Activated T-helper 1 cell treated with anti-CD3 and anti-CD28 coated beads, Interleukin-2, amount 50 U/mL, for 16 hours (primary cell): ENCODE measurements at places on chromosomes 7 and 10.
A peak's percentile ranks its signal among the peaks of the same experiment; 100 is the strongest.

DNA sequence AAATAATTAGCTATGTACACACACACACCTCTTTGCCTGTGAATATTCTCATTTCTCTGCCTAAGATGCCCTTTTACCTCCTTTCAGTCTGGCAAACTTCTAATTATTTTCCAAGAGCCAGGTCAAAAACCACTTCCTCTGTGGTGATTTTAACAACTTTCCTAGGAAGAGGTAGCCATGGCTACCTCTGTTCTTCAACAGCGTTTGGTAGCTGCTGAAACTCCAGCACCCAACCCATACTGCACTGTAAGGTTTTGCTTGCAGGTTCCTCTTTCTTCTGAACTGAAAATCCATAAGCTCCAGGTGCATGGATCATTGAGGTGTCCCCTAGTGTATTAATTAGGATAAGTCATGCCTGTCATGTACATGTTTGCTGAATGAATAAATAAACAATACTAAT is 25.6 kb downstream of the NRCAM start:
- DNase-seq, result no peak

DNA sequence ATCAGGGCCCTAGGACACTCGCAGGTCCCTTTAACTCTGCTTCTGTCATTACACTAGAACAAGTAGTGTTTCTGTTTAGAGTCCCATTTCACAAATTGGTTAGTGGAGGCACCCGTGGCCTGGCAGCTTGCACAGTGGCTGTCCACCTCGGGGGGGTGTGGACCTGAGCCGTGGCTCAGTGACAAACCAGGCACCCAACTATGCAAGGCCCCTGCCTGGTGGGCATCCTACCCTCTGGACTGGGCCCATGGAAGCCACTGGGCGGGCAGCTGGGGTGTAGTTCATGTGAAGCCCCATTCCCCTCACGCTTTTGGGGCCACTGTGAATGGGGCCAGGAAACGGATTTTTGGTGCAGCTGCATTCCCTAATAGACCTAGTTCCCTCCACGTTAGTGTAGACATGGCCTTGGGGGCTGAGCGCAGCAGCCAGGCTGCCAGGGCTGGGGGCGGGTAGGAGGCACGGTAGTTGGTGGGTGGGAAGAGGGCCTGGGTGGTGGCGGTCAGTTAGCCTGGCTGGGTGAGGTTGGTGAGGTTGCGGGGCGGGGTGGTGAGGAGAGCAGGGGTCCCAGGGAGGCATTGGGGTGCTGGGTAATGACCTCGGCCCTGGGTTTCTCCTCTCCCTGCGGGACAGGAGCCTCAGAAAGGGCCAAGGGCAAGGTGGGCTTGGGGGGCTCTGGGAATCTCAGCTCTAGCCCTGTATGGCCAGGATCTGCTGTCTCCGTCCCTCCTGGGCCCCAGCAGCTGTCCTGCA is 18.7 kb downstream of the ZNF316 start:
- DNase-seq, result no peak

DNA sequence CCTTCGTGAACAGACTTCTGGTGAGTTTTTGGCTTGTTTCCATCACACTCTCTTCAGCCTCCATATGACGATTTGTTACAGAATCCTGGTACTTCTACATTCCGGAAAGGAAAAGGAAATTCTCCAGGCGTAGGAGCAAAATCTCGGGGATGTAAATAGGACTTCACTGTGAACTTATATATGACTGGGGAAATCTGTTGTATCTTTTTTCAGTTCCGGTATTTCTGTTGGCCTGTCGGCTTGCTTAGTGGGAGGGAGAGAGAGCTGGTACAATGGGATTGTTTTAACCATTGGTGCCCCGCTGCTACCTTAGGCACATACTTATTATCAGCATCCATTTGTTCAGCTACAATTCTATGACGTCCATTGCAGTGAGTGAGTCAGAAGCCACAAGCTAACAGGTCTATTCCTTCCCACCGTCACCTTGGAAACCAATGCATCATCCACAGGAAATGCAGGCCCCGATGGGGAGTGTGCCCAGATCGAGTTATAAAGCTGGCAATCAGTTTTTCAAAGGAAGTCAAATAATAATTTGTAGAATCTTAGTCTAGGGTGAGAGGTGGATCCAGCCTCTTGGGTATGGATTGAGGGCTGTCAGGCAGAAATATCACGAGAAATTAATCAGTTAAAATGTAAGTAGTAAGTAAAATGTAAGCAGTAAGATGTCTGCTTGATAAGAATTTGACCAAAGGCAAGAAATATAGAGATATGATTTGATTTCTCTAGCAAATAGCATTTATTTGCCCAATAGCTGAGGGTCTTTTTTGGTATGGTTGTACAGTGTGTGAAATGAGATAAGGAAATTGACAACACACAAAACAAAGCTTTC is 92.0 kb upstream of the MKLN1 start:
- peak; percentile 63 for DNase-seq

GRCh38 chr10:92213049-92213448 is 77.8 kb downstream of the CPEB3 start:
- DNase-seq, result no peak

GRCh38 chr10:11131112-11131639 is 113.5 kb downstream of the CELF2 start:
- no peak for DNase-seq

DNA sequence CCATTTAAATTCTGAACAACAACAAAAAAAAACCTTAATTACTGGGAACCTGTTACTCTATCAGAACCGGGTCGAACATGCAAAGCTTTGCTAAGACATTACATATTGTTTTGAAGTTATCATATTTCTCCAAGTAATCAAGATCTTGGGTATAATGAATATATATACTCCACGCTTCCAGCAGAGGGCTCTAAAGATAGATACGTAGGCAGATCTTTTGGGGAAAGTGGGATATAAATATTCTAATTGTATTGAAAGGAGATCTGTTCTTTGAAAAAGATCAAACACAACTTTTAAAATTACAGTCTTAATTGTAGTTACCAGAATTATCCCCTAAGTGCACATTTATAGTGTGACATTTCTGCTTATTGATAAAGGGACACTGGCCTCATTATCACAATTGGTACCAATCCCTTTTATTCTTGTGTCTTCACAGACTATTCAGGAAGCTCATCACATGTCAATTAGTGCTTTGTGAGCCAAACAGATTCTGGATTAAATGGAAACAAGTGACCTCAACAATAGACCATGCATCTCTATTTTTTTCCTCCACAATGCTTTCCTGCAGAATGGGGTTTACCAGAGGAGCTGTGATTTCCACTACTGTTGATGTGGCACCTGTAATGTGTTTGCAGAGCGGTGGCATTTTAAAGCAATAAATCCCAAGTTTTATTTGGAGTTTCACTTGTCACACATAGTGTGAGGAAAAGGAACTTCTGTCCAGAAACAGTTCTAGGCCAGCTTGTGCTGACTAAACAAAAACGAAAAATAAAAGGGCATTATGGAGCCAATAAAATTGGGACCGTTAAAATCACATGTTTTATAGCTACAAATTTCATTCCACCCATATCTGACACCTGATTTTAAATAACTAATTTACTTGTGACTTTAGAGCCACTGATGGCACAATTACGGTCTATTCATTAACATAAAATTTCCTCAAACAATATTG is 122.4 kb downstream of the CTTNBP2 start:
- DNase-seq, result no peak

GRCh38 chr10:6065406-6065805 is 3.2 kb upstream of the IL2RA start:
- DNase-seq, result no peak

- no peak for DNase-seq
Observed at GRCh38 chr10:30737931-30738391, 108.4 kb upstream of the LYZL2 start.

DNA sequence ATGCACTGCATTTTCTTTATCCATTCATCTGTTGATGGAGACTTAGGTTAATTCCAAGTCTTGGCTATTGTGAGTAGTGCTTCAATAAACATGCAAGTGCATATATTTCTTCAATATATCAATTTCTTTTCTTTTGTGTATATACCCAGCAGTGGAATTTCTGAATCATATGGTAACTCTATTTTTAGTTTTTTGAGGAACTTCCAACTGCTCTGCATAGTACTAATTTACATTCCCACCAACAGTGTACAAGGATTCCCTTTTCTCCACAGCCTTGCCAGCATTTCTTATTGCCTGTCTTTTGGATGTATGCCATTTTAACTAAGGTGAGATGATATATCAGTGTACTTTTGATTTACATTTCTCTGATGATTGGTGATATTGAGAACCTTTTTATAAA is 145.2 kb downstream of the LYZL1 start:
- no peak for DNase-seq

- DNase-seq, result no peak
Observed at GRCh38 chr10:59908808-59909143, 2.4 kb upstream of the CCDC6 start.

DNA sequence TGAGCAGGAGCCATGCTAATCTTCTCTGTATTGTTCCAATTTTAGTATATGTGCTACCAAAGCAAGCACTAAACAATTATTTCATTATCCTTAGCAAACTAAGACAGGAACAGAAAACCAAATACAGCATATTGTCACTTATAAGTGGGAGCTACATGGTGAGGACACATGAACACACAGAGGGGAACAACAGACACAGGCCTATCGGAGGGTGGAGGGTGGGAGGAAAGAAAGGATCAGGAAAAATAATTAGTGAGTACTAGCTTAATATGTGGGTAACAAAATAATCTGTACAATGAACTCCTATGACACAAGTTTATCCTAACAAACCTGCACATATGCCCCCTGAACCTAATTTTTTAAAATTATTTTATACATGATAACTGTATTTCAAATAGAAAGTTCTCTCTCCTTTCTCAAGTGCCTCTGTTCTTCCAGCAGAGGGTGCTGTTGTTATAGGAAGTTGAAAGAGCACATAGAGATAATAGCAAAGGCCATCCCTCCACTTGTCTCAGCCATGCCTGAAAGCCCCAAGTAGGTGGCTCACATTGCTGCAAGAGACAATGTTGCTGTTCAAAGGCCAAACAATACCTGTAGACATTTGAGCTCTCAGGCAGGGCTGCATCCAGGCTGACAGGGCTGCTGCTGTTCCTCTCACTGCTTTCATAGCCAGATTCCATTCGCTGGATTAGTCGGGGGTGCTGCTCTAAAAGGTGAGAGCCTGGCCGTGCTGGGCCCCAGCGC is 33.4 kb upstream of the PPP3CB start:
- DNase-seq, result no peak

DNA sequence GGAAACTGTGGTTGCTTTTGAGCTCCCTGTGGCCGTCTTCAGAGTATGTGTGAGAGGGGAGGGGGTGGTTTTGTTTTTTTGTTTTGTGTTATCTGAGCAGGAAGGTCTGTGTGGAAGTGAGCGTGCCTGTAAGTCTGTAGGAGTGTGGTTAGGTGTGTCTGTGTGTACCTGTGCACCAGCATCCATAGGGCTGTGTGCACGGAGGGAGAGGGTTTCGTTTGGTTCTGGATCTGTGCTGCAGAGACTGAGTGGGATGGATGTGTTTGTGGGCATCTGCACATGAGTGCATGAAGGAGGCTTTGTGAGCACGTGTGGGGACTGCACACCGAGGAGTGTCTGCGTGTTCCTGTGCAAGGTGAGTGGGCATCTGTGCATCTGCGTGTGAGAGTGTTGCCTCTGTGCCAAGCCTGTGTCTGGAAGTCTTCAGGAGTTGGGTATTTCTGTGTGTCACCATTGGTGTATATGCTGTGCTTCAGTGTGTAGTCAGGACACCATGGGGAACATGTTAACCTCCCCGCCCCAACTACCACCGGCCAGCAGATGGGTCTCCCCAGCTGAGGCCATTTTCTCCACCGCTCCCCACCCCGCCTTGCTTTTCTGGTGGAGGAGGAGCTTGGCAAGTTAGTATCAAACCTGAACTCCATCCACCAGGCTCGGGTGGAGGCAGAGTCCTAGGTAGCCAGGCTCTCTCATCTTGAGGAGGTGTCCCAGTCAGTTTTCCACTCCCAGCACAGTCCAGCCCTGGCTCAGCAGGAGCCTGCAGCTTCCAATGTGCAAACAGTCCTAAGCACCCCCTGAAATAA is 7.1 kb upstream of the TLX1 start:
- no peak for DNase-seq

- no peak for DNase-seq
Observed at GRCh38 chr7:121337398-121337797, 8.6 kb downstream of the WNT16 start.

- DNase-seq, result no peak
Observed at GRCh38 chr7:79453558-79454360, at the start of gene MAGI2. TSS of gene MAGI2 (minus strand) at chr7:79453667. CDS start at chr7:79453320, 347 bp downstream.

DNA sequence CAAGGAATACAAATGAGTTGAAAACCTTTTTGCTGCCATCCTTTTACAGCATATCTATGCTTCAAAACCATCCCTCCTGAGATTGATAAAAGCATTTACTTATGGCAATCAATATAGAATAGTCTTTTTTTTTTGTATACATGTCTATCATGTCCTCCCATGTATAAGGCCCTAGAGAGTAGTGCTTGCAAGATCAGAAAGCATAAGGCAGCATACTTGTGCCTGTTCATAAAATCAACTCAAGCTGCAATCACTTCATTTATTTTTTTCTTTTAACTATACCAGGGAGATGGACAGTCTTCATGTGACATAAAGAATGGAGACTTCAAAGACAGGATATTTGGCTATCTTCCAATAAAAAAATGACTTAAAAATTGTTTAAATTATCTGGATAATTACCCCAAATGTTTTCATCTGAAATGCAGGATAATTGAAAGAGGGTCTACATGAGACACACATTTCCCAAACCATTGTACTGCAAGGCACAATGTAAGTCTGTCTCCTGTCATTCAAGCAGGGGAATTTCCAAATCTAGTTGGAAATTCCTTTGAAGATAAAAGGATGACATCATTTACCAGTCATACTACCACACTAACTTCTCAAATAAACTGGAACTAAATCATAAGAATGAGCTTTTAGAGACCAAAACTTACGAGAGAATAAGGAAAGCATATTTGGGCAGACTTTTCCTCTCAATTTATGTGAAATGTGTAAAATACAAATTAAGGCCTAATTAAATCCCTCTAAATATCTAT is 22.5 kb downstream of the LRRN3 start:
- DNase-seq, result no peak
